Hindlimb muscle (tissue), 1 donor: ENCODE measurements at places on chromosomes 4 and X.

DNA sequence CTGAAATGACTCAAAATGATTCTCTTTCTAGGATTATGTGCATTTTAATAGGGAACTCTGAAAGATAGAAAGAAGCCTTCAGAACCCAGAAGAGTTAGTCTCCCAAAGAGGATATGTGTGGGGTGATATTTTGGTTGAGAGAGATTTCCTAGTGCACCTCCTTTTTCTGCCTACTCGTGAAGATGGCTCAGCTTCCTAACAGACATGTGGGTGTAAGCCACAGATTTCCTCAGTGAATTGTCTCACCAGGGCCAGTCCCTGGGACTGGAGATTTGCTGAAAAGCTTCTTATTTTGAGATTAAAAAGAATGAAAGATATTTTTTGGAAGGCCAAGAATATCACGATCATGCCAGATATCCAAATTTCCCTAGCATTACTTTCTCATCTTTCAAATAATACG lies 42.8 kb downstream of the MAGEB17 start:
- no peak for DNase-seq

- DNase-seq = no peak
Measured at GRCh38 chr4:184764601-184765000, 30.7 kb upstream of the CENPU start.

DNA sequence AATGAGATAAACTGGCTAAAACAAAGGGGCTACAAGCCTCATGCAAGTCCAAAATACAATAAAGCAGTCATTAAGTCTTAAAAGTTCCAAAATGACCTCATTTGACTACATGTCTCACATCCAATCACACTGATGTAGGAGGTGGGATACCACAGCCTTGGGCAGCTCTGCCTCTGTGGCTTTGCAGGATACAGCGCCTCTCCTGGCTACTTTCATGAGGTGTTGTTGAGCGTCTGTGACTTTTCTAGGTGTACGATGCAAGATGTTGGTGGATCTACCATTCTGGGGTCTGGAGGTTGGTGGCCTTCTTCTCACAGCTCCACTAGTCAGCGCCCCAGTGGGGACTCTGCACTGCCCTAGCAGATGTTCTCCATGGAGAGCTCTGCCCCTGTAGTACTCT lies 944.9 kb downstream of the TECRL start:
- DNase-seq = no peak

GRCh38 chrX:135383249-135383648 lies 38.5 kb upstream of the SMIM10L2A start:
- DNase-seq = no peak

DNA sequence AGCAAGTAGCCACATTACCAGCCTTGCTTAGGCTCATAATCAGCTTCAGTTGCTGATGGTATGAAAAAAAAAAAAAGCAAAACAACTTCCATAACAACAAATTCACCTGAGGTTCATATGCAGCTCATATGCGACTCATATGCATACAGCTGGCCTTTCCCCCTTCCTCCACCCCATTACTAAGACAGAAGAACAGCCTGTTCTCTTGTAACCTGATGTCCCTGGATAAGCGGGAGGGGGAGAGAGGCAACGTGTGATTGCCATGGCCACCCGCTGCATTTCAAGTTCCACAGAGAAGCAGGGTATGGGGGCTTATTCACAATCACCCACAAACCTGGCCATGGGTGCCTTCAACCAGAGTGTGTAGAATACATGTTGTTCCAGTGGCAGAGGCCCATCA lies 95.1 kb upstream of the DGKK start:
- no peak for DNase-seq

DNA sequence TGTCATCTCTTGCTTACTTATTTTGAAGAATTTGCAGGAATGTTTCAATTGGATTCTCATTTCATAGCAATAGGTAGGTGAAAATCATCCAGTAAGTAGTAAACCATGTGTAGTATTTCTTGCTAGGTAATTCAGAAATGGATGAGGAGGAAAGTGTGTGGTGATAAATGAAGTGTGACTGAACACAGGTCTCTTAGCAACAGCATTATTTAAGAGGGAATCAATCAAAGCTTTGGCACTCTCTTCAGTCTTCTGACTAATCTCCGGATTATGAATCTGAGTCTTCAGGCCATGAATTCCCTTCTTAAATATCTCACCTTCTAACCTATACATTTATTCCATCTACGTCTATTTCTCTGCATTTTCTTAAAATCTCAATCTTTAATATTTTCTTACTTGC lies 55.8 kb upstream of the ARHGAP24 start:
- no peak for DNase-seq

- DNase-seq = no peak
Measured at GRCh38 chrX:8103655-8104054, 67.4 kb downstream of the VCX2 start.

DNA sequence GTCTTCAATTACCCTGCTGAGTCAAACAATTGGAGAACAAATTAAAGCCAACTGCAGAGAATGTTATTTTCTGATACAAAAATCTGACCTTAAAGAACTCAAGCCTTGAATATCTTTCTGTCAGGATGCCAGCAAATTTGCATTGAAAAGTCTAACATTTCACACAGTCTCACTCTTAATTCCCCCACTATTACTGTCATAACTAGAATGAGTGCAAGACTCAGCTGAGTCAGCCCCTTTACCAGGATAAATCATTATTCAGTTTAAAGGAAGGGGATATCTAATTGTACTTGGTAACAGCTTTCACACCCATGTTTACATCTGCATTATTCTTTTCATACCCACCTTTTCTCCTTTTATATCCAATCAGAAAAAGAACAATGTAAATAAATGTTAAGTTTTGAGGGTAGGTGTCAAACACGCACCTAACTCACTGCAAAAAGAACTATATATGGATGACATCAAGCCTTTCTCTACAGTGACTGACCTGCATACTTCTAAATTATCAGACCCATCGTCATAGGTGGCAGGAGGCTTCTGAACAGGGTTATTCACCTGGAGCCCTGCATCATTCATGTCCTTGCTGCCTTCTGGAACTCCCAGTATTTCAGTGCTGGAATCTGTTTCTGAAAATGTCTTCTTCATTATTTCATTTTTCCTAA lies 117.4 kb downstream of the TMA16 start:
- DNase-seq = no peak

- DNase-seq = no peak
Measured at GRCh38 chr4:4866124-4866865, 6.8 kb downstream of the MSX1 start.

DNA sequence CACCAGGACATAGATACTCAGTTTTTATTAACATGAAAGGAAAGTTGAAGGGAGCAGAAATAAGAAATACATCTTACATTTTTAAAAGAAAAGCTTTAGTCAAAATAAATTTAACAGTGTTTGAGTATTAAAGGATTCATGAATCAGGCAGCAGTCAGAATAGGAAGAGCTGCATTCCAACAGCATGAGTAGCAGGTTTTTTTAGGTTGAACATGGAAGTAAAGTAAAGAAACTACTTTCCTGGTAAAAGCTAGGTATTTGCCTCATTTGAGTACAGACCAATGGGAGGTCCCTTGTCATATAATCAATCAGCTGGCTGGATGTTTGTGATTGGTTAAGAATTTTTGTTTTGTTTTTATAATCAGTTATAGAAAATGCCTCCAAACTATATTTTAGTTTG lies 645.9 kb upstream of the INTU start:
- no peak for DNase-seq

DNA sequence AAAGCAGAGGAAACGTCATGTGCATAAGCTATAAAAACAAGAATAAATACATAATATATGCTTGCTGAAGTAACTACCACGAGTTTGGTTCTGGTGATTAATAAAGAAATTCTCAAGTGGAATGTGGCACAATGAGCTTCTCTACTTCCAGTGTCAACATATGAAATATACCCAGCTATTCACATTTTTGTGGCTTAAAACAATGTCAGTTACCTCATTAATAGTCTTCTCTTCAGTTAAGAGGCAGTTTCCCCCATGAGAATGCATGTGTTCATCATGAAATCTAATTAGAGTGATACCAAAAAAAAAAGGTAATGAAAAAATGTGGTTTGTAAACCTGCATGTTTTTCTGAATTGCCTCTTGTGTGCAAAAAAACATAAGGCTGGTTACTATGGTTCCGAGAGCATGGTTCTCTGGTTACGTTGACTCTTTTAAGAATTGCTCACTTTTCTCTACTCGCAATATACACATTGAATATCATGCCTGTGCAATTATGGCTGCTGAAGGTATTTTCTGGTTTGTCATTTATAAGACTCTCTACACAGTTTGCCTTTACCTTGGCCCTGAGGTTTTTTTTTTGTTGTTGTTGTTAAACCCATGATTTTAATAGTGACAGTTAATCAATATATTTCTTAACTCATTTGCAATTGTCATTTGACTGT lies 108.2 kb downstream of the PCDH7 start:
- DNase-seq = no peak

DNA sequence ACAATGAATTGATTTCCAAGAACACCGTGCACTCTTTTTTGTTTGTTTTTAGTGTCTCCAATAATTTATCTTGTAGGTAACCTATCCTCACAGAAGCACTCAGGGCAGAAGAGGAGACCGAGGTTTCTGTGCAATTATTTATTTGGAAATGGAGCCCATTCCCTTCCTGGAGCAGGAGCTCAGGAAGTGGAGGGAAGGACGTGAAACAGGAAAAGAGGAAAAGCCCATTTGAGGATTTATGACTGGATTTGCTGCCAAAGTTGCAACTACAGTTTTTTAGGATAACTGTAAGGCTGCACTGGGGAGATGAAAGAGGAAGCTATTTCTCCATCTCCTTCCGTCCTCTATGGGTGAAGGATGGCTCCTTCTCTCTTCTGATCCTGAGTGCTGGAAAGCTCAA lies 31.7 kb upstream of the MXRA5 start:
- no peak for DNase-seq
